Caudate nucleus (tissue), 63 donors: ENCODE measurements at places on chromosomes 5 and 9.

DNA sequence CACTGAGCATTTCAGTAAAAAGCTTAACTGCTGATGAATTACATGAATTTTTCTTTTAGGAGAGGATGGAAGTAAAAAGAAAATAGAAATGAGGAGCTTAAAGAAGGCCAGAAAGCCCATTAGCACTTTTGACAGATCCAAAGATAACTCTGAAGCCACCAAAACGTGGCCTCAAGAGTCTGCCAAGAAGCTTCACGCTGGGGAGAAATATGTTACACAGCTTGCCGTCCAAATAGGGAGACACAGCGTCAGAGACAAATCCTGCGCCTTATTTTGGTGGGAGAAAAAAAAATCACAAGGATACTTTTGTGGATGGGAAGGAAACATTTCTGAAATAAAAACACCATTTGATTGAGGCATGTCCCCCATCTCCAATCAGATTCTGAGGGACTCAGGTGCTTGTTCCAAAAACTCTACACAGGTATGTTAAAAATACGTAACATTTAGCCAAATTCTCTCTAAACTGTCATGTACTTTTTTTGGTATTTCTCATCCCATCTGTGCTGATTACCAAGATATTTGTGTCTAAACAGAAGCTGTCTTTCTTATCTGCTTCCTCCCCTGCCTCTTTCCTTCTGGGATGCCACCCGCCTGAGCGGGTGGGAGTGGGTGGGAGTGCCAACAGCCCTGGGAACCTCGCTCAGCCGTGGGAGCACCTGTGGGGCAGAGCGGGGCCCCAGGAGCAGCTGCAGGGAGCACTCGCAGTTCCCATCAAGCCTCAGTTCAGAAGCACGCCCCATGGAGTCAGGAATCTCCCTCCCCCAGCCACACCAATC, 275.5 kb downstream of the DENND1A start:
- DNase-seq, result no peak

DNA sequence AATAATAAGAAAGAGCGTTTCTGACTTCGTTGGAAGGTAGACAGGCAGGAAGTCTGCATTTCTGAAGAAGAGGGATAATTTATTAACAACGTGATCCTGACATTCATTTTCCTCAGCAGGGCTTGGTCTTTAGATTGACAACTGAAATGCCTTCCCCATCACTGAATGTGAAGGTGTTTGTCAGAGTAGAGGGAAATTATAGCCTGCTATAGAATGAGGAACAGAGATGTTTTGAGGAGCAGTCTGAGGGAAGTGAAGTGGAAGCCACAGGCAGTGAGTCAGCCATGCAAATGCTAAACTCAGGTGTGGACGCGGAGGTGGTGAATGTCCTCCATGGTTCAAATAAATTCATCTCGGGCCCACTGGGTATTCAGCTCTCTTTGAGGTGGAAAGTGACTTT, 30.5 kb downstream of the C7 start:
- DNase-seq, result no peak

DNA sequence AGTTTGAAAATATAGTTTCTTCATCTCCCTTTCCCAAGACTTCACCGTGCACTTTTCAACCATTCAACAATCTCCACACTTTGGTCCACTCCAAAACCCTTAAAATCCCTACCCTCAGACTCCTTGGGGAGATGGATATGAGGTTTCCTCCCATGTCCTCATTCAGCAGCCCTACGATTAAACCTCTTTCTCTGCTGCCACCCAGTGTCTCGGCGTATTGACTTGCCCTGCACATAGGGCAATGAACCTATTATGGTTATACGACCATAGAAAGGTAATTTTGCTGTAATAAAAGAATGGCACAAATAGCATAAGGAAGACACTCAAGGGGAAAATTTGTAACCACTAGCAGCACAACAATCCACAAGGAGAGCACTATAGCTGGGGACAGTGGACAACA, 803.5 kb downstream of the TLE1 start:
- no peak for DNase-seq

DNA sequence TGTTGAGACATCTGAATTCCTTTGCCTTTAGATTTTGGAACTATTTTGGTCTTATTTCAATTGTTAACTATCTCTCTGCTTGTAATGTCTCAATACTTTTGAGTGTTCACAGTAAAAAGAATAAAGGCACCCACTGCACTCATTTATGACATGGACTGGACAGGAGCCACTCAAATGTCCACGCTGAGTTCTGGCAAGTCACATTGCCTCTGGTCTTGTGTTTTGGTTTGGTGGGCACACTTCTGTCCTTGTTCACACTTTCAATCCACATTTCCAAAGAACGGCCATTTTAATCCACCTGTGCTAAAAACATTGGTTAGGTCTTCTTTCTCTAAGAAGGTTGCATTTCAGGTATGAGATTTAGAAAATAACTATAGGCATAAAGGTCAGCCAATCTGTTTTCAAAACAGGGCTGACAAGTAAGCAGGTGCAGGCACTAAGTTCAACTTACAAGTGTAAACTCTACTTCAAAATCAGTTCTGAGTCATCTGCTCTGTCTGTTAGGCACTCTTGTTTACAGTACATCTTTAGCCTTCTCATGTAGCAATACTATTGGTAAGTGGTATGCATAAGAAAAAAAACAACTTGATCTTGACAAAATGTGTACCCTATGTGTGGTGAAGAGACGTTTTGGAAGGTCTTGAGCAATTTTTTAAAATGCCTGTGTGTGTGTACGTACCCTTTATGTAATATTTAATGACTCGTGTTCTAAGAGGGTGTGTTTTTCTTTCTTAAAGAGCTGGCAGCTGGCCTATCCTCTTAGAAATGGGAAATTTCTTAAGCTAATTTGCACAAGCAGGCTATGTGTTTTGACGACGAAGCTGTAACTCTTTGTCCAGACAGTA, 31.5 kb upstream of the ZFAND5 start:
- DNase-seq, result no peak
